Activated naive CD8-positive, alpha-beta T cell treated with anti-CD3 and anti-CD28 coated beads, Interleukin-2, amount 10 ng/mL, durations not matched to agents 7 days and 5 days (primary cell): ENCODE measurements at places on chromosomes 16 and 17. TPM values are rescaled to one million over a fixed set of nuclear protein-coding genes. Genes with fewer than 3 reads are reported as not detected.

GRCh38 chr17:27310565-27311110 is 16.7 kb downstream of the WSB1 start:
- no peak for DNase-seq

DNA sequence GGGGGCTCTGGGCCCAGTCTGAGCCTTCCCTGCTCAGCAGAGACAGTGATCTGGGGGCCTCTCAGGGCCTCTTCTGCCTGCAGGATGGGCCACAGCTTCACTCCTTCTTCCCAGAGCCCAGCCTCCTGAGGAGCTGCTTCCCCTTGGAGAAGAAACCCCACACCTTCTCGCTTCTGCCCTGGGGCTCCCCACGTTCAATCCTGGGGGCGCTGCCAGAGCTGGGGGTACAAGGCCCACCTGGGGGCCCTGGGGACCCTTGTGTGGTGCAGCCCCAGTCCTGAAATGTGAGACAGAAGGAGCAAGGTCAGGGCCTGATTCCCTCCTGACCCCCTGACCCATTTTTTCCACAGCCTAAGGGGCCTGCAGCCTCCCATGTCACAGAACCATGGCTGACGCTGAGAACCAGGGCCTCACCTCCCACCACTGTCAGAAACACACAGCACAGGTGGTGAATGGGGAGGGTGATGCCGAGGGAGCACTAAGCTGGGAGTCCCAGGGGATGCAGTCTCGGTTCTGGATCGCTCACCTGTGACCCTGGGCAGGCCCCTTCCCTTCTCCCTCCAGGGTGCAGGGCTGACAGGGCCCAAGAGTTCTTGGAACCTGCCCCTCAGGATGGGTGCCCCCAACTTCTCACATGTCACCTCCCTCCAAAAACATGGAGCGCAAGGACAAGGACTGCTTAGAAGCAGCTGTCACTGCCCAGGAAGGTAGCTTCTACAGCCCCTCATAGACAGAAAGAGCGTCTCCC is 21.6 kb upstream of the MPO start:
- no peak for DNase-seq

GRCh38 chr17:16050844-16051243 is 51.2 kb downstream of the TTC19 start:
- DNase-seq, result no peak

DNA sequence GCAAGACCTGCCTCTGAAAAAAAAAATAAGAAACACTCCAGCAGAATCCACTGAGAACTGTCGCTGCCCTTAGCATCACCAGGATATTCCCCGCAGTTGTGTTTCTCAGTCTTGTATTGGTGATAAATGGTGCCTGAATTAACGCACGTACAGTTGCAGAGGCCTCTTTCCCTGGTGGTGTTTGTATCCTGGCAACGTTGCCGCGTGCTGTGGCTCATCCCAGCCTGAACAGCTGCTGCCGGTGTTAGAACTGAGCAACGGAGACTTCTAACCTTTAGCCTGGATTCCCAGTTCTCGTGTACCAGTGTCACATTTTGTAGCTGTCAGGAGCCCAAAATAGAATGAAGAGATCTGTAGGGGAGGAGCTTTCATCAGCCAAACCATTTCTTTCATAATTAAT is 4.8 kb downstream of the MLYCD start:
- DNase-seq, result no peak

The GAS2L2 gene
- total RNA-seq, result 0.11 TPM

The SLC5A11 gene
- 0.75 TPM for total RNA-seq

DNA sequence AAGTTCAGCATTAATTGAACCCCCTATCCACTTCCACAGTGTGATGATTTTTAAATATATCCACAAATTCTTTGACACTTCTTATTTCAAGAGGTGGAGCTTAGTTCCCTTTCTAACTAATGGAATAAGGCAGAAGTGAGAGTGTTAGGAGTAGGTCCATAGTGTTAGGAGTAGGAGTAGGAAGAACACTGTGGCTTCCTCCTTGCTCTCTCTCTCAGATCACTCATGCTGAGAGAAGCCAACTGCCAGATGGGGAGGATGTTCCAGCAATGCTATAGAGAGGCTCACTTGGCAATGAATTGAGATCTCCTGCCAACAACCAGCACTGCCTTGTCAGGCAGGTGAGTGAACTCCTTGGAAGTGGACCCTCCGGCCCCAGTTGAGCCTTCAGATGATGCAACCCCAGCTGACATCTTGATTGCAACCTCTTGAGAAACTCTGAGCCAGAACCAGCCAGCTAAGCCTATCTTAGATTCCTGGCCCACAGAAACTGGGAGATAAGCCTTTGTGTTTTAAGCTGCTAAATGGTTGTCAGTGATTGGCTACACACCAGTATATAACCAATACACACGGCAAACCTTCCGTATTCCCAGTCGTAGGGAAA is 44.3 kb downstream of the SPECC1 start:
- no peak for DNase-seq

- DNase-seq, result no peak
These were observed 103.0 kb downstream of the CYLD start for GRCh38 chr16:50844840-50845239.

- no peak for DNase-seq
These were observed 1.6 kb downstream of the XYLT1 start for GRCh38 chr16:17469011-17469740.

The FGF11 gene
- total RNA-seq, result 28.5 TPM

DNA sequence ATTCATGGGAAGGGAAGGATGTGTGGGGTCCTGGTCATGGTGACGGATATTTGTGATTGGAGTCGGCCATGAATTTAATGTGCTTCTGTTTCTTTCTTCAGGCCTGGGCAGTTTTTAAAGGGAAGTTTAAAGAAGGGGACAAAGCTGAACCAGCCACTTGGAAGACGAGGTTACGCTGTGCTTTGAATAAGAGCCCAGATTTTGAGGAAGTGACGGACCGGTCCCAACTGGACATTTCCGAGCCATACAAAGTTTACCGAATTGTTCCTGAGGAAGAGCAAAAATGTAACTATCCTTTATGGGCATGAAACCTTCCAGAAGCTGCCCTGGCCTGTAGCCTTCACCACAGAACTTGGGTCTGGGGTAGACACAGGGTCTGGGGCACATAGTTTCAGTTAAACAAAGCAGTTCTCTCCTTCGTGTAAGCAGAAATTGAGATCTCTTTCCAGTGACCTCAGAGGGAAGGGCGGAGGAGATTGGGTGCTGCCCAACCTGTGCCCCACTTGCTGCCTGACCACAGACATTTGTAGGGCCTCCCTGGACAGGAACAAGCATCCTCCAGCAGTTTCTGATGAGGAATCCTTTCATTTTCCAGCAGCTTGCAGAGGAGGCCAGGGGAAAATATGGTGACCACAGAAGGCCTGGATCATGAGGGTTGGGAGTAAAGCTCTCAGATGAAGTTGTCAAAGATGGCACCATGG is 10.1 kb downstream of the IRF8 start:
- peak; percentile 10 for DNase-seq

- DNase-seq, result no peak
These were observed 632 bp downstream of the CYBC1 start for GRCh38 chr17:82449883-82450356.

GRCh38 chr17:77461277-77462057 is 320.7 kb downstream of the SEC14L1 start:
- peak; percentile 34 for DNase-seq

The KRT222 gene
- total RNA-seq, result not detected

DNA sequence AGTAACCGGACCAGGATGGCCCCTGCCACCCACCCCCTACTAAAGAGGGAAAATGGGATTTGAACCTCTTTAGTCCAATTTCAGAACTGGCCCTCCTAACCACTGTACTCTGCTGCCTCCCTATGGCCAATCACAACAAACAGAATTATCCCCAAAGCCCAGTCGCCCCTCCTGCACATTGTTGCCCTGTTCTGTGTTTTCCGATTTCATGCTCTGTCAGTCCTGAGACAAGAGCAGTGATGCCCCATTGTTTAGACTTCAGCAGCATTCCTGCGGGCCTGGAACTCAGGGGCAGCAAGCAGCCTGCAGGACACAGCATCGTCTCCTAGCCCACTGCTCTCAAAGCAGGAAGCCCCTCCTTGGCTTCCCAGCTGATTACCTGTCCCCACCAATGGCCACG is 20.5 kb upstream of the KLHL11 start:
- DNase-seq, result no peak

GRCh38 chr17:74199306-74200092 is 4.0 kb upstream of the RPL38 start:
- peak; percentile 79 for DNase-seq

DNA sequence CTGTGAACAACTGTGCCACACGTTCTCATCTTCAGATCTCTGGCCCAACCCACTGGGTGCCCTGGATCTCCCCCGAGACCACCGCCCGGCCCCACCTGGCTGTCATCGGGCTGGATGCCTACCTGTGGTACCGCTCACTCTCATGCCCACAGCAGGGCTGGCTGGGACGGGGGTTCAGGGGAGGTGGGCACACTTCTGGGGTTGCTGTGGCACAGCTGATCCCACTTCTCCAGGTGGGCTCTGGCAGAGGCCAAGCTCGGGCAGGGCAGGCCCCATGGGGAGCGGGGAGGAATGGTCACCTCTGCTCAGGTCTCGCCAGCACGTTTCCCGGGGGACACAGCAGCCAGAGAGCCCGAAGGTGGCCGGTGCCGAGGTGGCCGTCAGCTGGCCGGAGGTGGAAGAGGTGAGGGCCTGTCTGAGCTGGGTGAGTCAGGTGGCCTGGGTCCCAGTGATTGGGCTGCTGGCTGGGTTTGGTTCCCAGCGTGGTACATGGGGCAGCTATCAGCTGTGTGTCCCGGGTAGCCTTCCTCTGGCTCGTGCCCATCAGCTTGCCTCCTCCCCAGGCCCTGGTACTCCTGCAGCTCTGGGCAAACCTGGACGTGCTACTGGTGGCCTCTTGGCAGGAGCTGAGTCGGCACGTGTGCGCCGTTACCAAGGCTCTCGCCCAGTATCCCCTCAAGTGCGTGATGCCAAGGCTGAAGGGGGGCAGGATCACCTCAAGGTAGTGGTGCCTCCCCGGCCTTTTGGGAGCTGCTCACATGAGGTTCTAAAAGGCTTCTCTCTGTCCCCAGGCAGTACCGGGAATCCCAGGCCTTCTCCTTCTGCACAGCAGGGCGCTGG is 2.3 kb upstream of the MRPS34 start:
- no peak for DNase-seq

The ANKS3 gene
- total RNA-seq, result 20.5 TPM

DNA sequence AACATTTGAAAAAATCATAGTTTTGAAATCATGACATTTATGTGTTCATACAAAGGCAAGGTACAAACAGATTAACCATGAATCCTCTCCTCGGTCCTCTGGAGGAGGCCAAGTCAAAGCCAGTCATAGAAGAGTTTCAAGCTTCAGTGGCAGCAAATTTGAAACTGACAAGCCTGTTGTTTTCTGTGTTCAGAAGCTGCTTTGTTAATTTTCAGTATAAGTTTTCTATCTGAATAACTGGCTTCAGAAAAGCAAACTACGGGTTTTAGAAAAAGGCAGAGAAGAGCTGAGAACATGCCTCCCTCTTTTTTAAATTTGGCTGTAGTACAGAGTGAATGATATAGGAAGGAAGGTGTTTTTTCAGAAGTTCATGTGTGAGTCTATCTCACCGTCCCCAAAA is 79.6 kb upstream of the CLEC18B start:
- DNase-seq, result no peak

DNA sequence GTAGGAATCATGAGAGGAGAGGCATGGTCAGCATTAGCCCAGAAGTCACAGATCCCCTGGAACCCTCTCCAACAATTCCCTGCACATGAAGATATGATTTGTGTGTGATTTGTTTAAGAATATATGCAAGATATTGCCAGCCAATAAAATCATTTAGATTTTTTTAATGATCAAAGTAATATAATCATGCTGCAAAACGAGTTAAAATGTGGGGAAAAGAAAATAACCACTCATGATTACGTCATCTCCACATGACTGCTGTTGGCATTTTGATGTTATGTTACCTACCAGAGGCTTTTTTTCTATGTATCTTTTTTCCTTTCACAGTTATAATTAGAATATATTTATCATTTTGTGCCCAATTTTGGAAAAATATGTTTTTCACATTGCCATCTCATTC is 22.4 kb downstream of the SLC35G3 start:
- no peak for DNase-seq

DNA sequence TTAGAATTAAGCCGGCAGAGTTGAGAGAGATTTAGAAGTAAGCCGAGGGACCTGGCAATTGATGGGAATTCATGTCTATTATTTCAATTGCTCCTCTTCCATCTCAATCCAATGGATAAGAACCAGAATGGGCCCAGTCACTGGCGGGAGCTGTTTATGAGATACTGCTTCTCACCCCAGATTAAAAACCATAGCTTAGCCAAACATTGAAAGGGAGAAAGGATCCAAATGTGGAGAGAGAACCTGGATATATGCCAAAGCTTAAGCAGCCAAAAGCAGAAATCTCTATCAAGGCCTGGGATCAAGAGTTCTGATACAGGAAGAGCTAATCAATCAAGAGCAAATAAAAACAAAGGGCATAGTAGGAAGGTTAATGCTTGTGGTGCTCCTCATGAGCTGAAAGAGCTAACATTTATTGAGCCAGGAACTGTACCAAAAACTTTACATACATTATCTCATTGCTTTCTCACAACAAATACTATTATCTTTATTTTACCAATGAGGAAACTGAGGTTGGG is 2.8 kb downstream of the SLFN12L start:
- DNase-seq, result no peak

- DNase-seq, result peak; percentile 80
These were observed 1.4 kb upstream of the VAMP2 start for GRCh38 chr17:8163978-8164814.

The SEZ6L2 gene
- total RNA-seq, result not detected

GRCh38 chr16:228151-228851 is 948 bp downstream of the LUC7L start:
- DNase-seq, result no peak

DNA sequence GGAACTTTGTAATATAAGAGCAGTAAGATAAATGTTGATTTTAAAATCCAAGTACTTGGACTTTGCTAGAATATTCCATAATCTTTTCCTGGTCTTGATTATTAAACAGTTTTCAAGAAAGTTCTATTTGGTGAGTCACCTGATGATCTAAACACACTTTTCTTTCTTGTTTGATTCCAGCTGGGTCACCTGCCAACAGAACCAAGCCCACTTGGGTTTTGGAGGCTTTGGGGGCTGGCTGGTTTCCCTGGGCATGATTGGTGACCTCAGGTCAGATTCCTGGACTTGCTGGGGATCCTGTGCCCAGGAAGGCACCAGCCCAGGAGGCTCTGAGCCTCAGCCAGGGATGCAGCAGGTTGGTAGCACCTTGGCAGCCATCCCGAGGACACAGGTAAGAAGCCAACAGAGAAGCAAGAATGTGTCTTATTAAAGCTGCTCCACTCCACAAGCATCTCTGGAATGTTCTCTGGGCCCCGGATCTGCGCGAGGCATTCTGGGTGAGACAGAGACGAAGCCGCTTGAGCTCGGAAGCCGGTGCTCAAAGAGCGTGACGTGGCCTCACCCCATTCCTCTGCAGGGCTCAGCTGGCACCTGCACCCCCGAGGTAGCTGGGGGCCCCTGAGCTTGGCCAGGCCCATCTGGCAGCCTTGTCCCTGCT is 3.1 kb upstream of the TEX19 start:
- DNase-seq, result no peak
